ENCODE measurements at places on chromosomes 2 and 18.

DNA sequence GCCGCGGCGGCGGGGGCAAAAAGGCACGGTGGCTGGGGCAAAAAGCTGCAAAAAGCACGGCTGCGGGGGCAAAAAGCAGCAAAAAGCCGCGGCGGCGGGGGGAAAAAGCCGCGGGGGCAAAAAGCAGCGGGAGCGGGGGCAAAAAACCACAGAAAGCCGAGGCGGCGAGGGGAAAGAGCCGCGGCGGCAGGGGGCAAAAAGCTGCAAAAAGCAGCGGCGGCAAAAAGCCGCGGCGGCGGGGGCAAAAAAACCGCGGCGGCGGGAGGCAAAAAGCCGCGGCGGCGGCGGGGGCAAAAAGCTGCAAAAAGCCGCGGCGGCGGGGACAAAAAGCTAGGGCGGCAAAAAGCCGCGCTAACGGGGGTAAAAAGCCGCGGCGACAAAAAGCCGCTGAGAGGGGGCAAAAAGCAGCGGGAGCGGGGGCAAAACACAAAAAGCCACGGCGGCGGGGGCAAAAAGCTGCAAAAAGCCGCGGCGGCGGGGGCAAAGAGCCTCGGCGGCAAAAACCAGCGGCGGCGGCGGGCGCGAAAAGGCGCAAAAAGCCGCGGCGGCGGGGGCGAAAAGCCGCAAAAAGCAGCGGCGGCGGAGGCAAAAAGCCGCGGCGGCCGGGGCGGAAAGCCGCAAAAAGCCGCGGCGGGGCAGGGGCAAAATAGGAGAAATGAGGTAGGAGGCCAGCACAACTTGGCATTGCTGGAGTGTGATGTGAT is 123.4 kb downstream of the ANKRD30BL start:
- no peak for DNase-seq

GRCh38 chr18:74314759-74315463 is 728 bp upstream of the C18orf63 start:
- DNase-seq, result no peak

DNA sequence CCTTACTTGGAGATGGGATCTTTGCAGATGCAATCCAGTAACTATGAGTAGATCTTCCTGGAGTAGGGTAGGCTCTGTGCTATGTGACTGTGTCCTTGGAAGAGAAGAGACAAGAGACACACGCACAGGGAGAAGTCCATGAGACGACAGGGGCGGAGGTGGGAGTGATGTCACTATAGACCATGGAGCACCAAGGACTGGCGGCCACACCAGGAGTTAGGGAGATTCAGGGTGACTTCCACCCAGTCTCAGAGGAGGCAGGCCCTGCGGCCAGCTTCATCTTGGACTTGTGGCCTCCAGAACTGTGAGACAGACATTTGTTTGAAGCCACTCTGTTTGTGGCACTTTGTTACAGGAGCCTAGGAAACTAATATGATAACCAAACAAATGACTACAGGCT is 177.8 kb downstream of the INHBB start:
- DNase-seq, result no peak

GRCh38 chr2:108616751-108617161 is 82.5 kb downstream of the LIMS1 start:
- DNase-seq, result no peak

GRCh38 chr18:51559902-51560287 is 362.4 kb upstream of the MEX3C start:
- no peak for DNase-seq

DNA sequence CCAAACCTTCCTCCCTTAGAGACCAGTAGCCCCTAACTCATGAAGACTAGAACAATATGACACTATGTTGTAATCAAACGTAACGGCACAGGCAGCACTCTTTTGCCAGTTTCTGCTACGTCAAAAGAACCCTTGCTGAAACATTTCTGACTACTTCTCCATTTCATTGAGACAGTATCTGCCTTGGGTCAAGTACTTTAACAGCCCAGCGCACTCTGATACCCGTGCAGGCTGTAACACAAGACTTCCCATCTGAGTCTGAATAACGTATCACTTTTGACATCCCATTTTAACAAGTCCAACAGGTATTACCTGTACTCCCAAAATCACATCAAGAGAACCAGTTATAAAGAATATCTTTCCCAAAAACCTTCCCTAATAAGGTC is 38.4 kb downstream of the TBC1D8 start:
- no peak for DNase-seq

DNA sequence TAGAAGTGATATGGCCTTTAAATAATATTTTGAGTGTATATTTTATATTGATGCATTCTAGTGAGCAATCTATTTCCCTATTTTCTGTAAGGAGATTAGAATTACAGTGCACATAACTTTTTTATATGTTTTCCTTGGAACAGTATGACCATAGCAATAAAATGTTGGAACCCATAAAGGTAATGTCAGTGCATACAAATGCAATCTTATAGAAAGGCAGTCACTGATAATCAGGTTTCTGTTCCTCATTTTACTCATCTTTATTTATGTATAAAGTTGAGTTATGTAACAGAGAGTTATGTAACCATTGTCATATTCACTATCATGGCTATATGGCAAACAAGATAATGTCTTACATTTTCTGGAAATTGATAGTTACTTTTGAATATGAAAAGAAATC is 179.9 kb upstream of the NETO1 start:
- no peak for DNase-seq
